ENCODE measurements at places on chromosomes 3 and 15.
A peak's percentile ranks its signal among the peaks of the same experiment; 100 is the strongest.

DNA sequence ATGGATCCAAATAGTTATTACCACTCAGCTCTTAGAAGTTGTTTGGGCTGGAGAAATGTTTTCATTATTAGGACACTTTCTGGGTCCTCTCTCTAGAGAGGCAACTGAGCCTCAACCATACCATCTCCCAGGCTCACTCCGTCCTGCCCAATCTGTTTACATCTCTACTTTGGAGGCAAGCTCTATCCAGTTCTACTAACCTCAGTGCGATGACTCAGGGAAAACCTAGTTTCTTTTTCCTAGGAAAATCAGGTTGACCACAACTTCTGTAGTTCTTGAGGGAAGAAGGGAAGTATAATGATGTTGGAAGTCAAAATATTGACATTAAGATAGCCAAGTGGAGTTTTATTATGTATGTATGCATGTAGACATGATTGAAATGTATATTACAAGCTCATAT lies 40.4 kb downstream of the LPP start:
- no peak overlapping the region for H3K27ac ChIP-seq
- H3K36me3 ChIP-seq: no peaks in the 10 kb centered on the region
- H3K27me3 ChIP-seq: no peaks in the 10 kb centered on the region

DNA sequence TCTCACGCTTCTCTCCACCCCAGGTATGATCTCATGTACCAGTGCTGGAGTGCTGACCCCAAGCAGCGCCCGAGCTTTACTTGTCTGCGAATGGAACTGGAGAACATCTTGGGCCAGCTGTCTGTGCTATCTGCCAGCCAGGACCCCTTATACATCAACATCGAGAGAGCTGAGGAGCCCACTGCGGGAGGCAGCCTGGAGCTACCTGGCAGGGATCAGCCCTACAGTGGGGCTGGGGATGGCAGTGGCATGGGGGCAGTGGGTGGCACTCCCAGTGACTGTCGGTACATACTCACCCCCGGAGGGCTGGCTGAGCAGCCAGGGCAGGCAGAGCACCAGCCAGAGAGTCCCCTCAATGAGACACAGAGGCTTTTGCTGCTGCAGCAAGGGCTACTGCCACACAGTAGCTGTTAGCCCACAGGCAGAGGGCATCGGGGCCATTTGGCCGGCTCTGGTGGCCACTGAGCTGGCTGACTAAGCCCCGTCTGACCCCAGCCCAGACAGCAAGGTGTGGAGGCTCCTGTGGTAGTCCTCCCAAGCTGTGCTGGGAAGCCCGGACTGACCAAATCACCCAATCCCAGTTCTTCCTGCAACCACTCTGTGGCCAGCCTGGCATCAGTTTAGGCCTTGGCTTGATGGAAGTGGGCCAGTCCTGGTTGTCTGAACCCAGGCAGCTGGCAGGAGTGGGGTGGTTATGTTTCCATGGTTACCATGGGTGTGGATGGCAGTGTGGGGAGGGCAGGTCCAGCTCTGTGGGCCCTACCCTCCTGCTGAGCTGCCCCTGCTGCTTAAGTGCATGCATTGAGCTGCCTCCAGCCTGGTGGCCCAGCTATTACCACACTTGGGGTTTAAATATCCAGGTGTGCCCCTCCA lies 19.1 kb downstream of the TYRO3 start:
- peaks cover 15% of the 10 kb centered on the region for H3K27me3 ChIP-seq
- H3K4me3 ChIP-seq: no peak overlapping the region
- DNase-seq: no peak
- no peaks in the 10 kb centered on the region for H3K4me1 ChIP-seq

GRCh38 chr15:42275780-42276391 lies 2.7 kb upstream of the TMEM87A start:
- H3K4me1 ChIP-seq: peaks cover 33% of the 10 kb centered on the region
- H3K27ac ChIP-seq: peak overlapping the region; percentile 99
- no peak for DNase-seq
- H3K4me3 ChIP-seq: peak overlapping the region; percentile 98
- H3K36me3 ChIP-seq: peaks cover 19% of the 10 kb centered on the region

DNA sequence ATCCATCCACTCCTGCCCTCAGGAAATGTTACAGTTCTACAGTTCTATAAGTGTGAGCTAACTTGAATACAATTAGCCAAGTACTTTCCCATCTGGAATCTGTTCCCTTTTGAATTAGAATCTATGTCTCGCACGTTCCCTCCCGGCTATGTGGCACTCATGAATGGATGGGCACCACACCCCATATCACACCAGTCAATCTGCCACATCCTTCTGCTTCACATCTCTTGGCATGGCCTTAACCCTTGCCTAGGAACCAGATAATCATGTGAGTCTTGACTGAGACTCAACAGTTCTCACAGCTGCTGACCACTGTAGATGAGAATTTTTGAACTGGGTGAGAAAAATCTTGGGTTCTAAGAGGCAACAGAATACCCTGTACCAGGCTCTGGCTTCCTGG lies 180.2 kb downstream of the TNIK start:
- no peaks in the 10 kb centered on the region for H3K36me3 ChIP-seq
- peaks cover 16% of the 10 kb centered on the region for H3K4me1 ChIP-seq
- no peak for DNase-seq
- H3K4me3 ChIP-seq: no peak overlapping the region
- no peak overlapping the region for H3K27ac ChIP-seq

DNA sequence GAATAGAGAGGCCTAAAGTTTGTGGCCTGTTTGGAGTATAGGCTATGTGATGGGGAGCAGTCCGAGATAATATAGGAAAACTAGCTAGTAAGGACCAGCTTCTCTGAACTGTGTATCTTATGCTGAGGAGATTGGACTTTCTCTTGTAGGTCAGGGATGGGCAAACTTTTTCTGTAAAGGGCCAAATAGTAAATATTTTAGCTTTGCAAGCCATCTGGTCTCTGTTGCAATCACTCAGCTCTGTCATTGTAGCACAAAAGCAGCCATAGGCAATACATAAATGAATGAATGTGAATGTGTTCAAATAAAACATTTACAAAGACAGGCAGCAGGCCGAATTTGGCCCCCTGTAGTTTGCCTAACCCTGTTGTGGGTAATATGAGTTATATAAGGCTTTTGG lies 24.5 kb downstream of the TMOD3 start:
- DNase-seq: no peak
- no peaks in the 10 kb centered on the region for H3K27me3 ChIP-seq
- H3K36me3 ChIP-seq: no peaks in the 10 kb centered on the region
- peaks cover 36% of the 10 kb centered on the region for H3K4me1 ChIP-seq
- H3K4me3 ChIP-seq: no peak overlapping the region

GRCh38 chr15:89112341-89112971 lies 24.2 kb downstream of the ABHD2 start:
- no peak for DNase-seq
- H3K36me3 ChIP-seq: peaks cover 13% of the 10 kb centered on the region
- no peaks in the 10 kb centered on the region for H3K27me3 ChIP-seq
- peaks cover 12% of the 10 kb centered on the region for H3K4me1 ChIP-seq
- peak overlapping the region; percentile 59 for H3K27ac ChIP-seq
- peak overlapping the region; percentile 10 for H3K4me3 ChIP-seq

- H3K27me3 ChIP-seq: no peaks in the 10 kb centered on the region
- peaks cover 3% of the 10 kb centered on the region for H3K36me3 ChIP-seq
- peaks cover 37% of the 10 kb centered on the region for H3K4me1 ChIP-seq
- no peak overlapping the region for H3K4me3 ChIP-seq
- H3K27ac ChIP-seq: peak overlapping the region; percentile 38
Observed at GRCh38 chr15:51846066-51846462, 16.6 kb downstream of the TMOD3 start.

- H3K27ac ChIP-seq: no peak overlapping the region
- DNase-seq: no peak
- no peak overlapping the region for H3K4me3 ChIP-seq
- no peaks in the 10 kb centered on the region for H3K27me3 ChIP-seq
- H3K4me1 ChIP-seq: peaks cover 38% of the 10 kb centered on the region
- H3K36me3 ChIP-seq: no peaks in the 10 kb centered on the region
Observed at GRCh38 chr3:146536681-146537080, 7.7 kb downstream of the PLSCR1 start.

GRCh38 chr15:69751147-69751546 lies 298.5 kb downstream of the RPLP1 start:
- H3K27ac ChIP-seq: peak overlapping the region; percentile 1
- H3K4me3 ChIP-seq: no peak overlapping the region
- peaks cover 9% of the 10 kb centered on the region for H3K27me3 ChIP-seq
- H3K36me3 ChIP-seq: no peaks in the 10 kb centered on the region

DNA sequence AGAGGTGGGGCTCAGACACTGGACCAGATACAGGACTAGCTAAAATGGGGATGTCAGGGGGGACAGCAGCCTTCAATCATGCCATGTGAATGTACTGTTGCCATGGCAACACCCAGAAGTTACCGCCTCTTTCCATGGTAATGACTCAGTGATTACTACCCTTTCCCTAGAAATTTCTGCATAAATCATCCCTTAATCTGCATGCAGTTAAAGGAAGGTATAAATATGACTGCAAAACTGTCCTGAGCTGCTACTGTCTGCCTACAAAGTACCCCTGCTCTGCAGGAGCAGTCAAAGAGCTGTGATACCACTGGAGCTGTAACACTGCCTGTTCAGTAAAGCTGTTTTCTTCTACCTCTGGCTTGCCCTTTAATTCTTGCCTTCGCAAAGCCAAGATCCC lies 168.2 kb downstream of the PEAK1 start:
- peaks cover 5% of the 10 kb centered on the region for H3K36me3 ChIP-seq
- no peak overlapping the region for H3K27ac ChIP-seq
- no peaks in the 10 kb centered on the region for H3K27me3 ChIP-seq
- no peaks in the 10 kb centered on the region for H3K4me1 ChIP-seq

DNA sequence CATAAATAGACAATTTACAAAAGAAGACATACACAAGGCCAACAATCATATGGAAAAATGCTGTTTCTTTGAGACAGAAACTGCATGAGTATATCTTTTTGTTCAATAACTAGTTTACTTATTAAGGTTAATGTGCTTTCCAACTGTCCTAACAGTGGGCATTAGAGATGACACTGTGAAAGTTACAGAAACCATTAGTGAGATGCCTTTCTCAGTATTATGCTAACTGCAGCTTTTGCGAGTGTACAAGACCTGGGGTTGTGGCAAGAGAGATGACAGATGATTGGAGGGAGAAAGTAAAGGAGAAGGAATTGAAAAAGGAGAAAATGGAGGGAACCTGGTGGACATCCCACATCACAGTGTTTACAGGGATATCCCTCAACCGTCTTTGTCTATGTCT lies 640.5 kb downstream of the ZPLD1 start:
- H3K36me3 ChIP-seq: no peaks in the 10 kb centered on the region
- H3K27ac ChIP-seq: no peak overlapping the region
- no peaks in the 10 kb centered on the region for H3K4me1 ChIP-seq
- no peak for DNase-seq
- no peaks in the 10 kb centered on the region for H3K27me3 ChIP-seq

- peaks cover 14% of the 10 kb centered on the region for H3K4me1 ChIP-seq
- H3K36me3 ChIP-seq: peaks cover 27% of the 10 kb centered on the region
- DNase-seq: no peak
- H3K27ac ChIP-seq: no peak overlapping the region
Observed at GRCh38 chr15:61893146-61893545, 167.1 kb downstream of the VPS13C start.

GRCh38 chr3:94310341-94311135 lies 247.7 kb downstream of the NSUN3 start:
- H3K27ac ChIP-seq: no peak overlapping the region
- H3K4me3 ChIP-seq: no peak overlapping the region

- no peaks in the 10 kb centered on the region for H3K36me3 ChIP-seq
- no peak overlapping the region for H3K27ac ChIP-seq
- no peaks in the 10 kb centered on the region for H3K4me1 ChIP-seq
- DNase-seq: no peak
Observed at GRCh38 chr3:14564741-14565140, 24.6 kb upstream of the GRIP2 start.

DNA sequence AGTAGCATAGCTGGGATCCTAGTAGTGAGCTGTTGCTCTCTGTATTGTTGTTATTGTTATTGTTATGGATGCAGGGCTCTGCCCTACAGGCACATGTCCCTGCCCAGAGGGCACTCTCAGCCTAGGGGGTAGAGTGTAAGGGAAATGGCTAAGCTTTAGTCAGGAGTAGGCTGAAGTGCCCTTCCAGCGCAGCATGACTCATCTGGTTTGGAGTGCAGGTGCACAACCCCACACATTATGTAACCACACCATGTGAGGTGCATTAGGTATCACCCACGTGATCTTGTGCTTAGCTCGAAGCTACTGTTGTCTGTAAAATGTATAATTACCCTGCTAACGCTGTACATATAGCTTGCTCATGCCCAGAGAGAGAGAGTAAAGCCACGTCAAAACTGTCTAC lies 48.3 kb upstream of the TIPARP start:
- peaks cover 2% of the 10 kb centered on the region for H3K27me3 ChIP-seq
- DNase-seq: no peak
- no peaks in the 10 kb centered on the region for H3K4me1 ChIP-seq
- no peaks in the 10 kb centered on the region for H3K36me3 ChIP-seq
- no peak overlapping the region for H3K4me3 ChIP-seq
- no peak overlapping the region for H3K27ac ChIP-seq

- H3K27me3 ChIP-seq: peaks cover 5% of the 10 kb centered on the region
- H3K27ac ChIP-seq: no peak overlapping the region
- no peak overlapping the region for H3K4me3 ChIP-seq
- no peaks in the 10 kb centered on the region for H3K36me3 ChIP-seq
- DNase-seq: no peak
- no peaks in the 10 kb centered on the region for H3K4me1 ChIP-seq
Observed at GRCh38 chr3:30161375-30161774, 445.0 kb upstream of the TGFBR2 start.

- no peak overlapping the region for H3K4me3 ChIP-seq
- H3K27ac ChIP-seq: peak overlapping the region; percentile 86
- peaks cover 22% of the 10 kb centered on the region for H3K4me1 ChIP-seq
- no peak for DNase-seq
- H3K36me3 ChIP-seq: peaks cover 5% of the 10 kb centered on the region
Observed at GRCh38 chr3:13868844-13869724, 10.8 kb downstream of the WNT7A start.

GRCh38 chr3:154111365-154111935 lies 9.7 kb upstream of the ARHGEF26 start:
- no peaks in the 10 kb centered on the region for H3K36me3 ChIP-seq
- peaks cover 7% of the 10 kb centered on the region for H3K27me3 ChIP-seq
- no peak for DNase-seq
- H3K4me3 ChIP-seq: no peak overlapping the region
- H3K4me1 ChIP-seq: no peaks in the 10 kb centered on the region

DNA sequence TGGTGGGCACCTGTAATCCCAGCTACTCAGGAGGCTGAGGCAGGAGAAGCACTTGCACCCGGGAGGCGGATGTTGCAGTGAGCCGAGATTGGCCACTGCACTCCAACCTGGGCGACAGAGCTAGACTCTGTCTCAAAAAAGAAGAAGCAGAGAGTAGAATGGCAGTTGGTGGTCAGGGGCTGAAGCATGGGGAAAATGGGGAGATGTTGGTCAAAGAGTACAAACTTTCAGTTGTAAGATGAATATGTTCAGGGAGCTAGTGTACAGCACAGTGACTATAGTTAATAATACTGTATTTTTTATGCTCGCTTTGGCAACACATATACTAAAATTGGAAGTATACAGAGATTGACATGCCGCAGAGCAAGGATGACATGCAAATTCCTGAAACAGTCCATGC lies 41.5 kb downstream of the PCNP start:
- no peaks in the 10 kb centered on the region for H3K27me3 ChIP-seq
- H3K36me3 ChIP-seq: no peaks in the 10 kb centered on the region
- H3K4me3 ChIP-seq: no peak overlapping the region
